Left lung (tissue), 14 donors: ENCODE measurements at places on chromosomes 4 and X.

DNA sequence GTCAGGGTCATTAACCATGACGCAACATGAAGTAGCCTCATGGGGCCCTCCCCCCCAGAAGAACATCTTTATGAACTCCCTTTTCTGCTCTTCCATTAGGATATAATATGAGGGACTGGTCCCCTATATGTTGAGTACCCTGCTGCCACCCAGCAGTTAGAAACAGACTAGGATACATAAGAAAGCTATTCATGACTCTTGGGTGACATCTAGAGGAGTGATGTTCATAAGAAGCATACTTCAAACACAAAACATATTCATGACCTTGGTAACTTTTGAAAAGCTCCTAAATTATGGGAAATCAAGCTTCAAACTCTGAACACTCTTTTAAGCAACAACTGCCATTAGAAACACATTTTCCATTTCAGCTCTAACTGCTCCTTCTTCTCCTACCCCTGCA, 155.2 kb upstream of the SPIN4 start:
- DNase-seq, result no peak

GRCh38 chr4:75038376-75038775, 105.5 kb downstream of the PARM1 start:
- no peak for DNase-seq

GRCh38 chrX:153953892-153954557, 9.6 kb upstream of the RENBP start:
- no peak for DNase-seq

GRCh38 chr4:165539801-165540200, 161.0 kb downstream of the CPE start:
- no peak for DNase-seq

DNA sequence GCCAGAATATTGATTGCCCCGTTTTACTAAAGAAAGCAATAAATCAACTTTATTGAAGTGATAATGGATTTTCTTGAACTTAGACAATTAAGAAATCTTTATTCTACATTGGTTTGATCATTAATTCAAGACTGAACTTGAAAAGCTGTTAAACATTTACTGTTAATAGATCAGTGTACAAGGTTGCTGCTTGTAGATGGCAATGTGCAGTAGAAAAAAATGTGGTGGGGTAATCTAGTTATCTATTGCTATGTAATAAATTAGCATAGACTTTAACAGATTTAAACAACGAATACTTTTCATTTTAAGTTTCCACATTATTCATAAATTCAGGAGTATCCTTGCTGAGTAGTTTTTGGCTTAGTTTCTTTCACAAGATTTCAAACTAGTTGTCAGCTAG, 612.5 kb downstream of the ACTRT1 start:
- no peak for DNase-seq

DNA sequence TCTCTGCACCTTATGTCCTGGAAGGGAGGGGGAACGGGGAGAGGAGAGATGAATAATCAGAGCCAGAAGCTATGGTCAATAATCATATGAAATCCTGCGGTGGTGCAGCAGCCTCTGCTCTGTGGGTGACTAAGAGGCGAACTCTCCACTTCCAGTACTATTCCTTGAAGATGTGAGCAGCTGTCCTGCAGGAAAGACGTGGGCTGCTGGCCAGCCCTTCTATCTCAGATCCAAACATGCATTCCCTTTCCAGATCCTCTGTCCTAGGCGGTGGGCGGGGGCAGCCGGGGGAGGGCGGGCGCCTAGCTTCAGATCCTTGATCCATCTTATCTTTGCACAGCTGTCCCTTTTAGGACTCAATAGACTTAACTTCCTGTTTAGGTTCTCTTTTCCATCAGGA, 34.5 kb downstream of the SPINK2 start:
- no peak for DNase-seq
